ENCODE measurements at places on chromosomes 2 and 18. TPM values are rescaled to one million over a fixed set of nuclear protein-coding genes. Genes with fewer than 3 reads are reported as not detected.

Gene STON1
- 10.1 TPM for total RNA-seq

Gene ALLC
- total RNA-seq = not detected

Gene NFATC1
- 6.6 TPM for total RNA-seq

DNA sequence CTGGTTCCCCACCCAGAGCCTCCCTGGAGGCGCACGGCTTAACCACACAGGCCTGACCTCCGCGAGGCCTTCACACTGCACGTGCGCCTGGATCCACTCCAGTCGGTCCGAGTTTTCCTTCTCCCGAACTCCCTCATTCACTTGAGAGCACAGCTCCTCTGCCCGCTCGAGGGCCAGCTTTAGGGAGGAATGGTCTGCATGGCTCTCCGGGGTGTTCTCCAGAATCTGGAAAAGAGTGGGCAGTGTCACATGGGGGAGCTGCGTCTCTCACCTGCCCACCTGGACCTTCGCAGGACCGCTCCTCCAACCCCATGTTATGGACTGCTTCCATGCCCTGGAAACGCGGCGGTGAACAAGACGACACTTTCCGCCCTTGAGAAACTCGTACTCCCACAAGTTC, 35.9 kb downstream of the FAM228A start:
- H3K36me3 ChIP-seq = no peaks in the 10 kb centered on the region
- no peaks in the 10 kb centered on the region for H3K27me3 ChIP-seq
- H3K4me3 ChIP-seq = no peak overlapping the region
- no peak for DNase-seq
- H3K27ac ChIP-seq = no peak overlapping the region

DNA sequence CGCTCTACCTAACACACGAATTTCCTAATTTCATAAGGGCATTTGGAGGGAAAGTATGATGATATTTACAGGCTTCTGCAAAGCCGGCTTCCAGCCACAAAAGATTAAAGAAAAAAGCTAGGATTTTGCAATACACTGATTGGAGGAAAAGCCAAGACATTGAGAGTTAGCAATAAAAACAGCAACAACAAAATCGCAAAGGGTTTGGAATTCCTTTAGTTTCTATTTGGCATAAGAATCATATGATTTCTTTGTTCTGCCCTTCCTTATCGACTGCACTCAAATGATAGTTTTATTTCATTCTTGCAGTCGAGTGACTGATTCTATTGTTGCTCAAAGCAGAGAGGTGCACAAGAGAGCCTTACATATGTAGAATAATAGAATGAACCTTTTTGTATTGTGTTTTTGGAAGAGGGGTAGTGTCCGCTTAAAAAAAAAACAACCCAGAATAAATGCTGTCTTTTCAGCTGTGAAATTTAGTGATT, 3.9 kb upstream of the ZNF532 start:
- H3K27ac ChIP-seq = peak overlapping the region; percentile 92
- DNase-seq = no peak
- no peaks in the 10 kb centered on the region for H3K27me3 ChIP-seq
- peaks cover 41% of the 10 kb centered on the region for H3K4me1 ChIP-seq
- peak overlapping the region; percentile 85 for H3K4me3 ChIP-seq

- H3K27me3 ChIP-seq = no peaks in the 10 kb centered on the region
- peaks cover 3% of the 10 kb centered on the region for H3K4me1 ChIP-seq
- no peaks in the 10 kb centered on the region for H3K36me3 ChIP-seq
- no peak overlapping the region for H3K4me3 ChIP-seq
Measured at GRCh38 chr2:65731476-65731875, 299.1 kb upstream of the SPRED2 start.

GRCh38 chr2:39140322-39140847, 19.5 kb upstream of the SOS1 start:
- H3K4me1 ChIP-seq = no peaks in the 10 kb centered on the region
- DNase-seq = no peak
- no peaks in the 10 kb centered on the region for H3K27me3 ChIP-seq

- no peaks in the 10 kb centered on the region for H3K36me3 ChIP-seq
- H3K4me3 ChIP-seq = no peak overlapping the region
- H3K4me1 ChIP-seq = peaks cover 18% of the 10 kb centered on the region
- no peak for DNase-seq
Measured at GRCh38 chr18:34544930-34545329, 165.2 kb upstream of the DTNA start.

- H3K27ac ChIP-seq = no peak overlapping the region
- no peak for DNase-seq
- H3K27me3 ChIP-seq = peaks cover 17% of the 10 kb centered on the region
- no peak overlapping the region for H3K4me3 ChIP-seq
- no peaks in the 10 kb centered on the region for H3K36me3 ChIP-seq
Measured at GRCh38 chr18:46759890-46760289, 3.0 kb upstream of the ST8SIA5 start.

GRCh38 chr2:128327180-128327964, 8.7 kb upstream of the HS6ST1 start:
- no peak overlapping the region for H3K27ac ChIP-seq
- no peak overlapping the region for H3K4me3 ChIP-seq
- no peaks in the 10 kb centered on the region for H3K36me3 ChIP-seq
- no peak for DNase-seq
- H3K27me3 ChIP-seq = no peaks in the 10 kb centered on the region

- H3K4me3 ChIP-seq = peak overlapping the region; percentile 18
- H3K27ac ChIP-seq = no peak overlapping the region
- no peaks in the 10 kb centered on the region for H3K36me3 ChIP-seq
- DNase-seq = no peak
- H3K27me3 ChIP-seq = peaks cover 78% of the 10 kb centered on the region
- H3K4me1 ChIP-seq = peaks cover 16% of the 10 kb centered on the region
Measured at GRCh38 chr2:45000341-45000901, 8.8 kb downstream of the SIX2 start.

DNA sequence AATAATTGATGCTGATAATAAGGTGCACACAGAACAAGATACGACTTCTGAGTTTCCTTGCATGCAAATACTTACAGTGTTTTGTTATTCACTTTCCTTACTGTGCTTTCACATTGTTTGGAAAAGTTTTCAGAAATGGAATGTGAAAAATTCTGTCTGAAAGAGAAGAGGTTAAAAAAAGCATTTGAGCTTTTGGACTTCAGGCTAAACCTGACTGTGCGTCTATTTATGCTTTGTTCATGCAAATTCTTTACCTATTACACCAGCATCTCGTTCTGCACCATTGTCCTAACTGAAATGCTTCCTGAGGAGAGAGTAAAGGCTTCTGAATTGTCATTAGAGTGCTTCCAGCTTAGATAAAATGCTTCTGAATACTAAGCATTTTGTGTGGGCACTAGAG, 61.4 kb downstream of the LHCGR start:
- DNase-seq = peak; percentile 34
- H3K27ac ChIP-seq = no peak overlapping the region

Measured in H1 (cell line).